ENCODE measurements at places on chromosomes 16 and 17. TPM values are rescaled to one million over a fixed set of nuclear protein-coding genes. Genes with fewer than 3 reads are reported as not detected.
A peak's percentile ranks its signal among the peaks of the same experiment; 100 is the strongest.

GRCh38 chr17:67523101-67523500 is 146.0 kb downstream of the PITPNC1 start:
- H3K36me3 ChIP-seq, result no peaks in the 10 kb centered on the region
- H3K4me3 ChIP-seq, result no peak overlapping the region
- H3K4me1 ChIP-seq, result no peaks in the 10 kb centered on the region
- no peak overlapping the region for H3K27ac ChIP-seq
- no peak for DNase-seq

Gene GGA2
- 41.2 TPM for polyA plus RNA-seq

GRCh38 chr16:20401066-20401465 is 3.5 kb downstream of the PDILT start:
- no peaks in the 10 kb centered on the region for H3K4me1 ChIP-seq
- H3K27ac ChIP-seq, result no peak overlapping the region
- no peaks in the 10 kb centered on the region for H3K27me3 ChIP-seq

Gene PLXDC1
- polyA plus RNA-seq, result 0.06 TPM

DNA sequence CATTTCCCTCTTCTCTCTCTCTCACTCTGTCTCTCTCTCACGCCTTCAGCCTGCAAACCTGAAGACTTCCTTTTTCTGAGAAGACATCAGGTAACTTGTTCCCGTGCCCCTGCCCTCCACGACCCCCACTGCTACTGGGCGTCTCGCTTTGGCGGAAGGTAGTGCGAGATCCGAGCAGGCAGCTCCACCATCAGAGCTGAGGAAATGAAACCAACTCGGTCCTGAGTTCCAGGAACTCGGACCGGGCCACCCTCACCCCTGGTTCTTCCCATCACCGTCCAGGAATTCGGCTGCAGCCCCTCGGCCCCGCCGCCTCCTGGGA is 585 bp downstream of the MLKL start:
- no peak for DNase-seq
- H3K4me3 ChIP-seq, result peak overlapping the region; percentile 75
- H3K36me3 ChIP-seq, result peaks cover 7% of the 10 kb centered on the region
- H3K27me3 ChIP-seq, result no peaks in the 10 kb centered on the region

DNA sequence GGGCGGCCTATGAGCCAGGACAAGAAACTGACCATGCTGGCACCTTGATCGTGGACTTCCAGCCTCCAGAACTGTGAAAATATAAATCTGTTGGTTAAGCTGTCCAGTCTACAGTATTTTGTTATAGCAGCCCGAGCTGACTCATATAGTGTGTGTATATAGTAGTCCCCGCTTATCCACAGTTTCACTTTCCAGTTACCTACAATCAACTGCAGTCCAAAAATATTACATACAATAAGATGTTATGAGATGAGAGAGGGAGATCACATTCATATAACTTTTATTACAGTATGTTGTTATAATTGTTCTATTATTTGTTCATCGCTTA is 4.9 kb downstream of the MT3 start:
- DNase-seq, result no peak
- peaks cover 4% of the 10 kb centered on the region for H3K4me1 ChIP-seq
- no peaks in the 10 kb centered on the region for H3K36me3 ChIP-seq
- no peak overlapping the region for H3K27ac ChIP-seq
- peaks cover 18% of the 10 kb centered on the region for H3K27me3 ChIP-seq

- no peaks in the 10 kb centered on the region for H3K36me3 ChIP-seq
- H3K27ac ChIP-seq, result no peak overlapping the region
- no peak for DNase-seq
- no peaks in the 10 kb centered on the region for H3K27me3 ChIP-seq
Observed at GRCh38 chr16:64858076-64858475, 263.8 kb downstream of the CDH11 start.

DNA sequence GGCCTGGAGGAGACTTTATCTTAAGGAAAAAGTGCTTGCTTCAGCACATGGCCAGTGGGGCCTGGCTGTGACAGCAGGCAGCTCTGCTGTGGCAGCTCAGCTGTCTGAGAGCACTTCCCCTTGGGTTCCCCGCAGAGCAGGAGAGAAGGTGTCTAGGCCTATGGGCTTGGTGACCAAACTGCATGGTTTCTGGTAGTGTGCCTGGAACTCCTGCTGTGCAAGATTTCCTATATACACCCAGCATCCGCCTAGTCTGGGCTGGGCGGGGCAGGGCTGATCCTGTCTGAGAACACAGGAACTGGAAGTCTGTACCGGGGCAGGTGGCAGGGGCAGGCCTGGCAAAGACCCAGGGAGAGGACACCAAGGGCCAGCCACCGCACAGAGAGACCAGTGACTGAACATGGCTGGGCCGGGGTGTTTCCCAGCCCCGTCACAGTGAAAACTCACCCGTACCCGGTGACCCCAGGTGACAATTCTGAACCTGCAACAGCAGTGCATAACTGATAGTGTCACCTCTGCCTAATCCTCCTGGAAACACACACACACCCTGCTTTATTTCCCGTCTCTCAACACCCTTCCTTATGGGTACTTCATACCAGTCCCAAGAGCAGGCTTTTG is 39.3 kb downstream of the CHD9 start:
- H3K4me3 ChIP-seq, result no peak overlapping the region
- H3K4me1 ChIP-seq, result peaks cover 55% of the 10 kb centered on the region
- no peaks in the 10 kb centered on the region for H3K27me3 ChIP-seq

DNA sequence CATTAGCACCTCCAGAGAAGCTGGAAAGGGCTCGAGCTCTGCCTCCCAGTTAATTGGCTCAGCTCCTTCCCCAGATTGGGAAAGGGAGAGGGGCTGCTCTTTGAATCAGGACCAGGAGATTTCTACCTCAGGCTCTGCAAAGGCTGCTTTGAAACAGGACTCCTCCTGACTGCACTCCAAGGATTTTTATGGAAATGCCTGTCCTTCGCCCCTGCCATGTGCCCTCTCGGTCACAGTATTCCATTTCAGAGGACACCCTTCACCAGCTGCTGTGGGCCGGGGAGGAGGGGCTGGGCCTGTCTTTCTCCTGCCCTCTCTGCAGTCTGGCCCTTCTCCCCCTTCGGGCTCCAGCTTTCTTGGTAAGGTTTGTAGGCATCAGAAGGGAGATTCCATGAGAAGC is 13.6 kb downstream of the MRM1 start:
- H3K4me3 ChIP-seq, result no peak overlapping the region
- no peaks in the 10 kb centered on the region for H3K36me3 ChIP-seq
- DNase-seq, result no peak
- peaks cover 16% of the 10 kb centered on the region for H3K4me1 ChIP-seq
- no peak overlapping the region for H3K27ac ChIP-seq

Gene FOXL1
- 0.10 TPM for polyA plus RNA-seq

Gene ANTKMT
- 5.6 TPM for polyA plus RNA-seq

DNA sequence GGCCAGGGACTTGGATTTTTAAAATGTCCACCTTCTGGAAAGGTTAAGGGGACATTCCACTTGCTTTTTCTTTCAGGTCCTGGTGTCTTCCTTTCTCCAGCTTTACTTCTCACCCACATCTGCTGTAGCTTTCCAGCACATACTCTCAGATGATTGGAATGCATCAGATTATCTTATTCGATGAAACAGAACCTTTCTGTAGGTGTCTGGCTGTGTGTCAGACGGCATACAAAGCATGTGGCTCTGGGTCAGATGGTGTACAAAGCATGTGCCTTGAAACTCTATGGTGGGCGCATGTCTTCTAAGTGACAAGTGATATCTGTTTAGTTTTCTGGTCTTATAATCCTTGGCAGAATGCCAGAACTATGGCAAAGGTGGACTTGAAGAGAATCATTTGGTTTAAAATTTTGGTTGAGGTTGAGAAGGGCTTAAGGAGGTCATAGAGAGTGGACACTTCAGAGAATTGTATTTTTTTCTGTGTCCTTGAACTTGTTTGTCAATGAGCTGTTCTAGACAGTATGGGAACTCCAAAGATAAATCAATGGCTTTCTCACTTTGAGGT is 125.3 kb downstream of the FTO start:
- no peak overlapping the region for H3K27ac ChIP-seq
- H3K4me3 ChIP-seq, result no peak overlapping the region
- H3K36me3 ChIP-seq, result peaks cover 7% of the 10 kb centered on the region
- no peak for DNase-seq

DNA sequence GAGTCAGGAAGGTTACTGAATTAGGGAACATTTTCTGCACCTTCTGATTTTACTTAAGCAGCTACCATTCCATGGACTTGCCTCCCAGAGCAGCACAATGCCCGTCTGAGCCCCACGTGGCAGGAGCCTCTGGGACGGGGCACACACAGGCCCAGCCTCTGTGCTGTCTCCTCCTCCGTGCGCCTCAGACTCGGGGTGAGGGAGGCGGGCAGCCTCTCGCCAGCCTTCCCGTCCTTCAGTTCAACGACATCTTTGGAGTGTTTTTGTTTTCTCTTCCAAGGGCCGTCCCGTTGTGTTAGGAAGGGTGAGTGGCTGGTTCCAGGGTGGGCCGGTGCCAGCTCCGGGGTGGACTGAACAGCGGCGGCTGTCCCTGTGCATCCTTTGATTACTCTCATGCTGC is 31.8 kb downstream of the NDEL1 start:
- no peak overlapping the region for H3K4me3 ChIP-seq
- H3K27me3 ChIP-seq, result no peaks in the 10 kb centered on the region
- peaks cover 43% of the 10 kb centered on the region for H3K36me3 ChIP-seq
- H3K27ac ChIP-seq, result no peak overlapping the region

DNA sequence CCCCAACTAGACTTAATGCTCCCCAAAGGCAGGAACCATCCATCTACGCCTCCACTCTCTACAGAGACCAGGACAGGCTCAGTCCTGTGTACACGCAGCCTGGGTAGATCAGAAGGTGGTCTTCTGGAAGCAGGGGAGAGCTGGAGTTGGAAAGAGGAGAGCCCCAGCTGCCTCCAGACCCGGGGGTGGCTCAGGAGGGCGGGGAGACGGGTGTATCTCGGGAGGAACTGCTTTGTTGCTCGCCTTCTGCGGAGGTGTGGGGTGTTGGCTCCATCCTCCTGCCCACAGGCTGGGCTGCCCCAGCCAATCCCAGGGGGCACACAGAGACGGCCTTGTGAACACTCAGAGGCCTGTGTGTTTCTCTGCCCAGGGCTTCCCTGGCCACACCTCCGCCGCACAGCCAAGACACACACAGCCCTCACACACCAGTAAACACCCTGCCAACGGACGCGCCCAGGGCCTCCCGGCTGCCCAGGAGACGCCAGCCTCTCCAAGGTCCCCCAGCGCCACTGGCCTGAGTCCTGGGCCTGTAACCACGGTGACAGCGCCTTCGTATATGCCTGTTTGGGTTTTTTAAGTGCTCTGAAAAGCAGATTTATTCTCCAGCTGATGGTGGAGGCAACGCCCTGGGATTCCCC is 143.4 kb upstream of the CDC42EP4 start:
- peaks cover 3% of the 10 kb centered on the region for H3K27me3 ChIP-seq
- H3K4me1 ChIP-seq, result no peaks in the 10 kb centered on the region
- DNase-seq, result no peak
- no peak overlapping the region for H3K4me3 ChIP-seq

- no peak for DNase-seq
- no peaks in the 10 kb centered on the region for H3K36me3 ChIP-seq
- H3K27me3 ChIP-seq, result no peaks in the 10 kb centered on the region
- no peak overlapping the region for H3K4me3 ChIP-seq
Observed at GRCh38 chr16:3212567-3212966, 22.4 kb downstream of the ZNF200 start.

DNA sequence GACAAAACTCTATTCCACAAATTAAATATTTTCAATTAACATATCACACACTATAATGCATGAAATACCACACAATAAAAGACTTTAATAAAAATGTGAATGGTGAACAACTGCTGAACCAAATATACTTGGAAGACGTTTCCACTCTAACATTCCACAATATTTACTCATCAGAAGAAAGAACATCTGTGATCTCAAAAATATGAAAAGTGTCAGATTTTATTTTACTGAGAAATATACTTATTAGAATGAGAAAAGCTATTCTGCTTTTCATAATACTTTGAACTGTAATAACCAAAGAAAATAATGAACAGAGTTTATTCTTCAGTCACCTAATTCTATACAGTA is 181.8 kb upstream of the AXIN2 start:
- no peaks in the 10 kb centered on the region for H3K36me3 ChIP-seq
- H3K4me1 ChIP-seq, result peaks cover 15% of the 10 kb centered on the region
- H3K27ac ChIP-seq, result peak overlapping the region; percentile 11
- no peaks in the 10 kb centered on the region for H3K27me3 ChIP-seq
- peak overlapping the region; percentile 31 for H3K4me3 ChIP-seq

GRCh38 chr17:58092797-58093385 is 9.7 kb downstream of the DYNLL2 start:
- no peak overlapping the region for H3K4me3 ChIP-seq
- no peaks in the 10 kb centered on the region for H3K27me3 ChIP-seq
- H3K36me3 ChIP-seq, result peaks cover 32% of the 10 kb centered on the region
- DNase-seq, result no peak

Gene FAM20A
- not detected for polyA plus RNA-seq

Gene G6PC1
- polyA plus RNA-seq, result not detected

- no peak overlapping the region for H3K27ac ChIP-seq
- peaks cover 28% of the 10 kb centered on the region for H3K4me1 ChIP-seq
- H3K36me3 ChIP-seq, result no peaks in the 10 kb centered on the region
- H3K4me3 ChIP-seq, result no peak overlapping the region
Observed at GRCh38 chr16:84836234-84836647, 16.5 kb downstream of the CRISPLD2 start.

Gene ZG16
- not detected for polyA plus RNA-seq

Gene CLEC10A
- polyA plus RNA-seq, result not detected

Gene TEX19
- not detected for polyA plus RNA-seq

DNA sequence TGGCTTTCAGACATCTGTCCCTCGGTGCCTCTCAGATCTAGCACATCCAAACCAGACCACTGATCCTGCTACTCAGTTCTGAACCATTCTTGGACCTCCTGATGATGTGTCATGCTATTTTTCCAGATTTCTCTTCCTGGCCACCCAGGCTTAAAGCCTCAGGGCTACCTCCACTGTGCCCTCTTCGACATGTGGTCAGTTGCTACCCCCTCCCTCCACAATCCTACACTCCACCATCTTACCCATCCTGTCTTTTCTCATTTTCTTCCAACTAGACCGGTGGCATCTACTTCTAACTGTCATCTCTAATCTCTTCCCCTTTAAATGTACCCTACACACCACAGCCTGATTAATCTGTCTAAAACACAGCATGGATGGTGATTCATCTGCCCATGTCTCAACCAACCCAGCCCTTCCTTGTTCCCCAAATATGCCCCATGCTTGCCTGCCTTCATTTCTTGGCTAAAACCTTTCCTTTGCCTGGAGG is 478.6 kb downstream of the SLC39A11 start:
- no peaks in the 10 kb centered on the region for H3K36me3 ChIP-seq
- H3K4me1 ChIP-seq, result peaks cover 45% of the 10 kb centered on the region
- no peak for DNase-seq
- H3K27ac ChIP-seq, result peak overlapping the region; percentile 71
- no peak overlapping the region for H3K4me3 ChIP-seq
- H3K27me3 ChIP-seq, result no peaks in the 10 kb centered on the region

Gene SOCS7
- 7.9 TPM for polyA plus RNA-seq

Gene SLC16A6
- polyA plus RNA-seq, result 0.14 TPM

GRCh38 chr17:78144147-78144719 is 2.0 kb upstream of the C17orf99 start:
- no peak for DNase-seq
- peaks cover 8% of the 10 kb centered on the region for H3K27me3 ChIP-seq
- H3K4me1 ChIP-seq, result peaks cover 44% of the 10 kb centered on the region

GRCh38 chr16:51211148-51211547 is 60.1 kb upstream of the SALL1 start:
- H3K27ac ChIP-seq, result no peak overlapping the region
- no peaks in the 10 kb centered on the region for H3K36me3 ChIP-seq
- H3K4me3 ChIP-seq, result no peak overlapping the region
- H3K27me3 ChIP-seq, result no peaks in the 10 kb centered on the region

GRCh38 chr16:12815361-12815760 is 11.7 kb upstream of the CPPED1 start:
- no peaks in the 10 kb centered on the region for H3K27me3 ChIP-seq
- no peak overlapping the region for H3K4me3 ChIP-seq
- H3K4me1 ChIP-seq, result no peaks in the 10 kb centered on the region
- no peaks in the 10 kb centered on the region for H3K36me3 ChIP-seq
- H3K27ac ChIP-seq, result no peak overlapping the region
